ENCODE measurements at places on chromosomes 6 and 20. TPM values are rescaled to one million over a fixed set of nuclear protein-coding genes. Genes with fewer than 3 reads are reported as not detected.

SUN5 gene
- not detected for total RNA-seq

CALHM6 gene
- total RNA-seq: 2.1 TPM

C4B gene
- total RNA-seq: 249 TPM

KIF3B gene
- total RNA-seq: 33.6 TPM

SNRNP48 gene
- total RNA-seq: 21.3 TPM

NXT1 gene
- total RNA-seq: 38.3 TPM

CST2 gene
- not detected for total RNA-seq

CYP21A2 gene
- 0.33 TPM for total RNA-seq

OR2B6 gene
- total RNA-seq: not detected

PRDM13 gene
- total RNA-seq: not detected

OR12D3 gene
- not detected for total RNA-seq

BEND6 gene
- 2.6 TPM for total RNA-seq

IL20RA gene
- 1.5 TPM for total RNA-seq

PSORS1C1 gene
- total RNA-seq: 1.6 TPM

SNX21 gene
- 50.7 TPM for total RNA-seq

BANF2 gene
- 15.2 TPM for total RNA-seq

THBS2 gene
- total RNA-seq: 17.8 TPM

NKAIN4 gene
- 0.45 TPM for total RNA-seq

HCK gene
- total RNA-seq: 3.9 TPM

GRM1 gene
- total RNA-seq: 2.5 TPM

EDN3 gene
- total RNA-seq: 89.5 TPM

CDSN gene
- total RNA-seq: not detected

RIN2 gene
- total RNA-seq: 84.3 TPM

MCCD1 gene
- total RNA-seq: not detected

ISM1 gene
- total RNA-seq: 82.4 TPM

TINAG gene
- total RNA-seq: not detected

DUSP15 gene
- total RNA-seq: 5.4 TPM

MYH7B gene
- 1.9 TPM for total RNA-seq

TMEM217 gene
- not detected for total RNA-seq

GSTA1 gene
- not detected for total RNA-seq
